ENCODE measurements at places on chromosomes 5 and 9.

- DNase-seq, result no peak
Measured at GRCh38 chr5:142644640-142645361, 41.1 kb downstream of the FGF1 start.

GRCh38 chr5:82991678-82992323 lies 85.4 kb downstream of the TMEM167A start:
- DNase-seq, result no peak

GRCh38 chr9:77598991-77599390 lies 49.1 kb downstream of the GNA14 start:
- DNase-seq, result no peak

DNA sequence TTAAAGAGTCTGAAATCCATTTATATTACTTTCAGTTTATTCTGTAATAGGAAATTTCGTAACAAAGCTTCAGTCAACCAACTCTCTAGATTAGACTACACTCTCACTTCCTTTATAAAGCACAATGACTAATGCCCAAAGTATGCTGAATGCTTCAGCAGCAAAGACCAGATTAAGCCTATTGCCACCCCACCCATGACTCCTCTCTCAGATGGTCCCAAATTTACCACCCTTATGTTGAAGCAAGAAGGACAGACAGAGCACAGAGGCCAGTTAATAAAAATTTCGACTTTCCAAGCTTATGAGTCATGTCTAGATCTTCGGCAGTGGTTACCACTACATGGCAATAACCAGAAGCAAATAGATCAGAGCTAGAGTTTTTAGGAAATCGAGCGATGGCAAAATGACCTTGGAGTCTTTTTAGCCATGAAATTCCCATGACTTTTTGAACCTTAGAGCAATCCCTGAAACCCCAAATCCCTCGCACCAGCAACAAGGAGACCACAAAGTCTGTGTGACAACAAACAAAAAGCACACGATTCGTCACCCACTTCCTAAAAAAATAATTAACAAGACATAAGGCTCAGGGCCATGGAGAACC lies 287.8 kb upstream of the RASA1 start:
- DNase-seq, result no peak

GRCh38 chr5:29811914-29812679 lies 1381.4 kb upstream of the CDH6 start:
- DNase-seq, result no peak

GRCh38 chr9:14358523-14358922 lies 44.6 kb upstream of the NFIB start:
- no peak for DNase-seq

- no peak for DNase-seq
Measured at GRCh38 chr9:128383007-128383753, 12.0 kb downstream of the URM1 start.

- peak; percentile 8 for DNase-seq
Measured at GRCh38 chr5:39714036-39714698, 289.4 kb upstream of the DAB2 start.

Data from SK-N-SH (cell line).